ENCODE measurements at places on chromosomes 7 and 10.

- no peak for DNase-seq
These were observed 1.2 kb upstream of the CALN1 start for GRCh38 chr7:72413290-72413689.

DNA sequence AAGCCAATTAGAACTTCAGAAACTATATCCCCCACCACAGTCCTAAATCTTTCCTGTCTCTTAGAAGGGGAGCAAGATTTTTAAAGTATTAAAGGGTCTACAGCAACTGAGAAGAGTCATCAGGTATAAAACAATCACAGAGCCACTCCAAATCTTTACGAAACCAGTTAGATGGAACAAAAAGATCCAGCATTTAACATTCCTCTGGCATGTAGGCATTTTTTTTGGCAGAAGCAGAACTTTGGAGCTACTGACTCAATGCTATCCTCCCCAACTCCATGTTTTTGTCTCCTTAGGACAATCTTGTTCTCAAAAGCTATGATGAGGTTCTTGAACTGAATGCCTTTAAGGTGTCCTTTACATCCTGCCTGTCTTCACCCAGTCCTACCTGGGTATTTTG is 333.3 kb downstream of the PRPF18 start:
- no peak for DNase-seq

GRCh38 chr7:125254566-125254965 is 324.9 kb upstream of the POT1 start:
- no peak for DNase-seq

DNA sequence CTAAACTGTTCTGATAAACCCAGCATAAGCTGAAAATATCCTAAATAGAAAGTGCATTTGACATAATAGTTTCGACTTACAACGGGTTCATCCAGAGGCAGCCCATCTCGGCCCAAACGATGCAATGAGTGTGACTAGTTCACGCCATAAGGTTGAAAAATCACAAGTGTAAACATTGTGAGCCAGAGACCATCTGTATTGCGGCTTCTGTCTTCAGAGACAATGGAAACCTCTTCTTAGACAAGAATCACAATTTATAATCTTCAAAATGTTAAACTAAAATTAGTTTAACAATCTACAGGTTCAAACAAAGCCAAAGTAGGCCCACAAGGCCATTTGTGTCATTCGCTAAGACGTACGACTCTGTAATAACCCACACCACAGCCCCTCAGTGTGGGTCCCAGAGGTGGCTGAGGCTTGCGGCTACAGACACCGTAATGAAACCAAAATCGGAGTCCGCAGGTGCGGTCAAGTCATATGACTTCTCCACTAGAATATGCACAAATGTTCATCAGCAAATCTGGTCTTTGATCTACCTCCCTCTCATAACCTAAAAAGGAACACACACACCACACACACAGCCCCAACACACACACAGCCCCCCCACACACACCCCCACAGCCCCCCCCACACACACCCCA is 81.8 kb downstream of the DIP2C start:
- no peak for DNase-seq

DNA sequence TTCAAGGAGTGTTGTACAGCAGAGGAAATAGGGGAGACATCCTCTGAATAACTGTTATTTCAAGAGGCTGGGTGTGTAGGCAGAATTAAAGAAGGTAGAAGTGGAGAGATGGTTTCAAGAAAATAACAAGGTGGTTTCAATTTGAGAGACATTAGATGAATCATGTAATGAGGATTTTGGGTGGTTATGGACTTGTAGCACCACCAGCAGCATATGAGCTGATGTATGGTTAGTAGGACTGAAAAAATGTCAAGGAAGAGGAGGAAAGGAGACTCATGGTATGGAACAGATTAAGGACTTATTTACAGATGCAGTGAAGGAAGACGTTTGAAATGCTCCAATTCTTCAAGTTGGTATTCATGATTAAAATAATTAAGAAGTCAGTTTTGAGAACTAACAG is 166.2 kb downstream of the EXOC4 start:
- DNase-seq = no peak

- DNase-seq = no peak
These were observed 60.8 kb downstream of the GDI2 start for GRCh38 chr10:5752301-5752871.

- no peak for DNase-seq
These were observed 4.6 kb downstream of the OR6B1 start for GRCh38 chr7:144004703-144005102.

DNA sequence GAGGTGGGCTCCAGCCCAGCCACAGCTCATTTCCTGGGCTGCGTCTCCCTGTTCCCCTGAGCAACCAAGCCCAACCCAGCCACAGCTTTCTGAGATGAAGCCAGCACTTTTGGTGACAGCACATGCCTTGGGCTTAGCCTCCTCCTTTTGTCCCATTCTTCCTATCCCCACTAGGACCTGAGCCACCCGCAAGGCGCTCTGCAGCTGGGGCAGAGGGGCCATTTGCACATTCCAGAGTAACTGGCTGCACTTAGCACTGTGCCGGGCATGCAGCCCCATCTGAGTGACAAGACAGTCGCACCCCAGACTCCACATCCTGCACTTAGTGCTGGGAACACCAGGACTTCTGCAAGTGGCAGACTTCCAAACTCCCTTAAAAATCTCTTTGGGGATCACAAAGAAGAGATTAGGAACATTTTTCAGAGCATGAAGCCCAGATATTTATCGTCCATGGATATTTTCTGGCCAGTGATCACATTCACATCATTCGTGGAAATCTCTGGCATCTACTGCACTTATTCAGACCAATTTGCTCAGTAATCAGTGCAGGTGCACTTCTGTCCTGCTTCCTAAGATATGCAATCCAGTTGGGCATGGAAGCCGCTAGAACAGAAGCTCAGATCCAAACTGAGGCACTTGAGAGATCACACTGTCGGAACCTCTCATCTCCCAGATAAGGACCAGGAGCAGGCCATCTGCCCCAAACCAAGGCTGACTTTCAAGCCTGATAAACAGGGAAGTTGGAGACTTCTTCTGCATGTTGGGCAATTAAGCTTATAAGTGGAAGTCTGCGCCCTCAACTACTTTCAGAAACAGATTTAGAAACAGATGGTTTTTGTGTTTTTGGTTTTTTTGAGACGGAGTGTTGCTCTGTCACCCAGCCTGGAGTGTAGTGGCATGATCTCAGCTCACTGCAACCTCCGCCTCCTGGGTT is 26.4 kb downstream of the CHST15 start:
- DNase-seq = no peak

GRCh38 chr10:125259651-125260050 is 99.3 kb upstream of the CTBP2 start:
- no peak for DNase-seq

- DNase-seq = no peak
These were observed 100.2 kb downstream of the COL13A1 start for GRCh38 chr10:69901628-69902505.

GRCh38 chr7:30996883-30997282 is 33.1 kb downstream of the GHRHR start:
- no peak for DNase-seq

- DNase-seq = no peak
These were observed 3.9 kb upstream of the VGF start for GRCh38 chr7:101169110-101169837.

- no peak for DNase-seq
These were observed 322.6 kb upstream of the KIAA1217 start for GRCh38 chr10:23886355-23886754.

DNA sequence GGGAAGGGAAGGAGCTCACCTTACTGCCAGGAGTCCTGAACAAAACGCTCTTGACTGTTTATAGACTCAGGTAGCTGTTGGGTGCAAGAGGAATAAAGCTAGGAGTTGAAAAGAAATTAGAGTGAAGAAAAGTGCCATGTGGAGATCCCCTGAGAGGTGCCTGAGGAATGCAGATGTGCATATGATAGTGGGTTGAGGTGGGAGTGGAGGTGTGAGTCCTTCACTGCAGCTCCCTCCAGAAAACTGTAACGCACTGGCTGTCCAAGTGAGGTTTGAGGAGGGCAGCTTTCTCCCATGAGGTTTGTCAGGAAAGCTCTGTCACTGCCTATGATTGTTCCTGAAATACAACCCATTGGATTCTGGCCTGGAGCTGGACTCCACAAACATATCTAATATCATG is 904.8 kb upstream of the POT1 start:
- DNase-seq = no peak

All from stimulated activated CD8-positive, alpha-beta memory T cell treated with anti-CD3 and anti-CD28 coated beads, Interleukin-2, amount 100 ng/mL, for 1 hour (primary cell).